ELR (cell line): ENCODE measurements at places on chromosomes 4 and X.

- DNase-seq = no peak
These were observed 57.8 kb upstream of the NKX1-1 start for GRCh38 chr4:1463927-1464540.

GRCh38 chrX:127726227-127726626, 326.0 kb downstream of the ACTRT1 start:
- no peak for DNase-seq

DNA sequence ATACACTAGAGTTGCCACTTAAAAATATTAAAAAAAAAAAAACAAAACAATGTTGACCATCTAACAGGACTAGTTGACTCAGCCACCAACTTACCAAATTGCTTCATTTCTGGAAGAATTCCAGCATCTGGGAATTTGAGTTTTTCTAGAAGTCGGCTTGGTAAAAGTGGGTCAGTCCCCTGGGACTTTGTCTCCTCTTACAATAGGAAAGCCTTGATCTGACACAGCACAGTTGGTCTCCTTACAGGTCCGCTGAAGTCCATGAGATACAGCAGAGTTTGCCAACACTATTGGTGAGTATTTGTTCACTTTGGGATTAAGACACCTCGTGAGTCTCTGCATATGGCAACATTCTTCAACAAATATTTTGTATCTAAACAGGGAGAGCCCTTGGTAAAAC, 18.2 kb upstream of the DDIT4L start:
- no peak for DNase-seq

- DNase-seq = no peak
These were observed 35.7 kb upstream of the FMR1 start for GRCh38 chrX:147875866-147876596.

GRCh38 chr4:38193236-38193863, 233.2 kb downstream of the PTTG2 start:
- no peak for DNase-seq

- DNase-seq = no peak
These were observed 298.4 kb downstream of the ARHGAP24 start for GRCh38 chr4:85773372-85773771.

DNA sequence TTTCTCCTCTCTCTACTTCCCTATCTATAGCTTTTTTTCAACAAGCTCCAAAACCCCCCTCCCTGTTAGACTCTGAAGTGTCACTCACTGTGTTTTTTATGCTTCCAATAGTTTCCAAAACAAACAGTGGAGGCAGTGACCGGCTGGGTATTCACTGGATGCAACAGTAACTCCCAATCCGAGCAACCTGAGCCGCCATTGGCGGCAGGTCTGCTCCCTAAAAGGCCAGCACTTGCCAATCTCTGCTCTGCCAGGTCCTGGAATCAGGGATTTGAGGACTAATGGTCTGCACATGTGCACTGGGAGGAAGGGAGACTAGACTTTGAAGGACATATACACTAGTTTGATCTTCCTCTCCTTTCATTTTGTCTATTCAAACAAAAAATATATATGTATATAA, 7.1 kb downstream of the TBX22 start:
- no peak for DNase-seq

- peak; percentile 47 for DNase-seq
These were observed 7.1 kb downstream of the TASL start for GRCh38 chrX:30570505-30570904.

DNA sequence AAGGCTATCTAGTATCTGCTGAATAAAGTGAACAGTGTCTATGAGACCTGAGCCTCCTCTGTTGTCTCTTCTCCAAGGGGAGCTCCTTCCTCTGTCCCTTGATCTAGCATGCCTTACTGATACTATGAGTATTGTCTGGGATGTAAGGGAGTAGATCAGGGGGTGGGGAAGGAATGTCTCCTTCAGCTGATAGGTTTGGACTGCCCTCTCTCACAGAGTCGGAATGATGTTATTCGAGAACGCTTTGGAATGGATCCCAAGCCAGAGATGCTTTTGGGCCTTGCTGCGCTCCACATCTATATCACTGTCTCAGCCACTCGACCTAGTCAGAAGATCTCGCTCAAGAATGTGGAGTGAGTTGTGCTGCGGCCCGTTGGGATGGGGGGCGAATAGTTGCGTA, 68.3 kb upstream of the PRPS1 start:
- no peak for DNase-seq

DNA sequence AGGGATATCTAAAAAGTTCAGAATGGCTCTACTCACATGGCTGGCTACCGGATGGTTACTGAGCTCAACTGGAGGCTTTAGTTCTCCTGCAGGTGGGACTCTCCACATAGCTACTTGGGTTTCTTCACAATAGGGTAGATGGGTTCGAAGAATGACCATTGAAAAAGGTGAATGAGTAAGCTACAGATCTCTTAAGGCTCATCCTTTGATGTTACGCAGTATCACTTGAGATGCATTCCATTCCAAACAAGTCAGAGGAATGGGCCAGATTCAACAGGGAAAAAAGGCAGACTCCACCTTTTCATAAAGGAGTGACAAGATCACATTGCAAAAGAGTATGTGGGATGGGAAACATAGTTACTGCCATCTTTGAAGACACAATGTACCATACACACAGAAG, 52.6 kb downstream of the DDX53 start:
- no peak for DNase-seq

DNA sequence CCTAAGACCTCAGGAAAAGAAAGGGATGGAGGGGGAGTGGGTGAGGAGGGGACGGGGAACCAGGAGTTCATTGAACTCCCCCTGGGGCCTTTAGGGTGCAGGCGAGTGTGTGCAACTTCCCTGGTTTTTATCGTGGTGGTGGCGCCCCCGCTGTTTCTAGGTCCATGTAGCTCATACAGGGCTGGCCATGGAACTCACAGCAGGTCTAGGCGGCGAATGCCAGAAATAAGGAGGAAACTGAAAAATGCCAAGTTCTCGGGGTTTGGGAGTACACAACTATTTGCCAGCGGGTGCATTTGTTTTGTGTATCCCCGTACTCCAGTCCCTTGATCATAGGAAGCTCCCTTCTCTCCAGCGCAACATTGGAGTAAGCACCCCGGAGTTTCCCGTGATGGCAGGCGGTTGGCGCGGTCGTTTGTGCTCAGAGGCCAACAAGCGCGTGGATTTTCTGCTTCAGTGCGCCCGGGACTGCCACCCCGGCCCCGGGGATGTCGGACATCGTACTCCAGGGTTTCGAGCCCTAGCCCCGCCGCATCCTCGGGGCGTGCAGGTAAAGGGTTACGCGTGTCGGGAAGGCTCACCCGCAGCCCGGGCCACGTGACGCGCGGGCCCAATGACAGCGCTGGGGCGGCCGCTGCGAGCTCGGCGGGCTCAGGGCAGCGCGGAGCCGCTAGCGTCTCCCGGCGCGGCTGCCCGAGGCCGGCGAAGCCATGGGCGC, 208.9 kb downstream of the NWD2 start:
- peak; percentile 28 for DNase-seq

DNA sequence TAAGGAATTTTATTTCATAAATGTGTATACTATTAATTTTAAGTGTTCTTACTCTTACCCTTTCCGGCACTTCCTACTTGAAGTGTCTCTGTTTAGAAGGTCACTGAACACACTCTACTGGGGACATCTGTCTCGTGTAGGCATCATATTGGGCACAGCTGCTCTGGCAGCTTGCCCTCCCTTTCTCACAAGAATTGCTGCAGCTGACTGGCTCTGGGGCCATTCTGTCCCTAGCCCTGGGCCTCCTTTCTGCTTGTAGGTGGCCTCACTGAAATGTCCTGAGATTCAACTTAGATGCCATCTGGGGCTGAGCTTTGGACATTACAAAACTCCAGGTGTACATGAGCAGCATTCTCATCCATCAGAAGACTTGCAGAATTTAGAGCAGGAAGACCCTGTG, 49.6 kb downstream of the SMAD1 start:
- DNase-seq = no peak

DNA sequence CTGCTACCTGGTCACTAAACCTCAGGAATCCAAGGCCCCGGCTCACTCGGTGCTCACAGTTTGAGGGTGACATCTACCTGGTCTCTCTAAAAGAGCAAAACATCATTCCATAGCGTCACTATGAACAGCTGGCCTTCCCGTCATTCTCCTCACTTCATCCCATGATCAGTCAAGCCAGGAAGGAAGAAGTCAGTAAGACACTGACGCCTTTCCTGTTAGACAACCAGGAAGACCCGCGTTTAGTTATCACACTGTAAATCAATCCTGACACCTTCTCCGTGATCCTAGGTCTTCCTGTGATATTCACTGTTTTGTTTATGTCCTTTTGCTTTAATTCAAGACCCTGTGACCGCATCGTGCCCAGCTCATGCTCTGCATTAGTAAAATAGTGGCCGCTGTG, 31.6 kb upstream of the CDKN2AIP start:
- no peak for DNase-seq

DNA sequence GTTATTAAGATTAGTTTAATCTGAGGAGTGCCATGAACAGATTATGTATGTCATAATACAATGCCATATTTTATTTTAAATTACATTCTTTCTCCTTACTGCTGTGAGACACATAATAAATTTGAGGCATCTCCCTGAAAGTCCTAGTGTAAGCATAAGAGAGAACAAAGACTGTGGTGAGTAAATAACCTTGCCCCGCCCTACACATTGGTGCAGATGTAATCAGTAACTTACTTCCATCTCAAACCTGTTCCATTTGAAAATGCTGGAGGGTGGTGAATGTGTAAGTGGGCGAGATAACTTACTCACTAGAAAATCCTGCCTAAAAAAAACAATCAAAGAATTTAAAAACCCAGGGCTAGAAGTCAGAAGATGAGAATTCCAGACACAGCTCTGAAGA, 338.1 kb upstream of the SLIT2 start:
- peak; percentile 4 for DNase-seq

DNA sequence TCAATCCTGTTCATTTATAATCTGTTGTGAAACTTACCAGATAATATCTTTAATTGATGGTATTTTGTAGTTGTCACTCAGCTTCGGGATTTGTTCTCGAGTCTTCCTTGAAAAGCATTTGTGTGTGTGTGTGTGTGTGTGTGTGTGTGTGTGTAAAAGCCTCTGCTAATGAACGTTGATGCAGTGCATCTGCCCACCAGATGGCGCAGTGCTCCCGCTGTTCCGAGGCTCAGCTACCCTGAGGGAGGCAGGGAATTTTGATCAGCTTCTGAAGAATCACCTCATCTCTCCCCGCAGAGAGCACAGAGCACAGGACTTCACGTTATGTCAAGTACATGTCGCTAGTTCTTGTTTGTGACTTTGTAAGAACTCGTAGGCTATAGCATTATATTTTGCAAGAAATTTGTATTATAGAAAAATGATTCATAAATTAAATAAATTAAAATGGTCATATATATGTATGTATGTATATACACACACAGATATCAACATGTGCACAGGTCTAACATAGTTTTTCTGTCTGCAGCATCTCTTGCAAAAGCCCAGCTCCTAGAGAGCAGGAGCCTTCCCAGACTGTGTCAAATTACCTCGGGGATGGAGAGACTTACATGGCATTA, 316.7 kb upstream of the IGFBP7 start:
- peak; percentile 74 for DNase-seq

- DNase-seq = peak; percentile 81
These were observed 29.7 kb downstream of the SYNPO2 start for GRCh38 chr4:118918388-118918787.

- no peak for DNase-seq
These were observed 24.9 kb downstream of the CEP135 start for GRCh38 chr4:55973650-55974049.

DNA sequence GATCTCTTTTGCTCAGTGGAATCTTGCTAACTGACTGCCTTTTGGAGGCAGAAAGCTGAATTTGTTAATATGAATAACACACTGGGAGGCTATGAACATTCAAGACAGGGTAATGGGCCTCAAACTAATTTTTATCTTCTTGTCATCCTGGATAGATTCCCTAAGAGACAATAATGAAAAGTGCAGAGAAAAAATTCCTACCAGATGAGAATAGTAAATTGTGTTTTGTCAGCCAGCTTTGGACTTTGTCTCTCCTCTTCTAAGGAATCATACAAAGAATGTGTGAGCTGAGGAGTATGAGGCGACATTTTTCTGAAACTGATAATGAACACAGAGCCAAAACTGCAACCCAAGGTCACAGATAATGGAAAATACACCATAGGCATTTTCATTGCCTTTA, 649.3 kb downstream of the IQCM start:
- DNase-seq = no peak

- DNase-seq = no peak
These were observed 1.6 kb downstream of the ZAR1 start for GRCh38 chr4:48491514-48492176.

GRCh38 chr4:130542953-130543352, 1447.0 kb downstream of the C4orf33 start:
- no peak for DNase-seq

- peak; percentile 13 for DNase-seq
These were observed 66.9 kb upstream of the WDR17 start for GRCh38 chr4:175998782-175999181.

- DNase-seq = no peak
These were observed 160.1 kb upstream of the MBNL3 start for GRCh38 chrX:132648895-132649294.

DNA sequence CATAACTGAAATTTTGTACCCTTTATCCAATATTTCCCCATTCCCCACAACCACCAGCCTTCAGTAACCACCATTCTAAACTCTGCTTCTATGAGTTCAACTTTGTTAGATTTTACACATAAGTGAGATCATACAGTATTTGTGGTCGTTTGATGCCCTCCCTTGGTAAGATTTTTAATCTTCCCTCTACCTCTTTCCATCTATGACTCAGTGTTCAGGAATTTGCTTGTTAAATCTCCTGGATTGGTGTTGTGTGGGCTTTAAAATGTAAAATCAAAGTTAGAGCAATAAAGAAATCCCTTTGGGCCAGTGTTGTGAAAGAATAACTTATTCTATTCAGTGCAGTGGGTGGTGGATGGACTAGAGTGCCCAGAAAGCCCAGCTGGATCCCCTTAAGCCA, 37.4 kb downstream of the SLC16A2 start:
- DNase-seq = peak; percentile 84

GRCh38 chr4:89021684-89022083, 35.3 kb downstream of the FAM13A start:
- no peak for DNase-seq

DNA sequence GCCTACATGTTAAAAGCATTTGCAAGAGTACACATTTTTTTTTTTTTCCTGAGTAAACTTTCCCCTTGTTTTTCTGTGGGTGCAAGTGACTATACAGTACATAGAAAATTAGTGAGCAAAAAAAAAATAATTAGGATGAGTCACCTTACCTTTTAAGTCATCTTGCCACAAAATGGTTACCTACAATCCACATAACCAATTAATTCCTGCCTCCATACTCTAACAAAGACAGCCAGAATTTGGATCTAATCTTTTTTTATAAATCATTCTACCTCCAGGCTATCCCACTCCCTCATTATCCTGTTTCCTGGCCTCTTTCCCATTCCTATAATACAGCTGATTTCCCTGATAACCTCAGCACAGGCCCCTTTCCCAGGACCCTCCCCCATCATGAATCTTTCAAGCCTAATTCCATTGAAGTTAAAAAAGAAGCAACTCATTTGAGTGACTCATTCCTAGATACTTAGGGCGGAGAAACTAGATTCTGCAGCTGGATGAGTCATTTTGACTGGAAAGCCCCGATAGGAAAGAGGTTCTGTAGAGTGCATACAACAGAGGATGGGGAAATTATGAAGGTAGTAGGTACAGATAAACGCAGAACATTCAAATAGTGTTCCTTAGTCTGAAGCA, 128.2 kb downstream of the C4orf51 start:
- DNase-seq = peak; percentile 99

GRCh38 chrX:154495472-154495922, 5.1 kb upstream of the SLC10A3 start:
- DNase-seq = no peak
